ENCODE measurements at places on chromosomes 7 and 10.

DNA sequence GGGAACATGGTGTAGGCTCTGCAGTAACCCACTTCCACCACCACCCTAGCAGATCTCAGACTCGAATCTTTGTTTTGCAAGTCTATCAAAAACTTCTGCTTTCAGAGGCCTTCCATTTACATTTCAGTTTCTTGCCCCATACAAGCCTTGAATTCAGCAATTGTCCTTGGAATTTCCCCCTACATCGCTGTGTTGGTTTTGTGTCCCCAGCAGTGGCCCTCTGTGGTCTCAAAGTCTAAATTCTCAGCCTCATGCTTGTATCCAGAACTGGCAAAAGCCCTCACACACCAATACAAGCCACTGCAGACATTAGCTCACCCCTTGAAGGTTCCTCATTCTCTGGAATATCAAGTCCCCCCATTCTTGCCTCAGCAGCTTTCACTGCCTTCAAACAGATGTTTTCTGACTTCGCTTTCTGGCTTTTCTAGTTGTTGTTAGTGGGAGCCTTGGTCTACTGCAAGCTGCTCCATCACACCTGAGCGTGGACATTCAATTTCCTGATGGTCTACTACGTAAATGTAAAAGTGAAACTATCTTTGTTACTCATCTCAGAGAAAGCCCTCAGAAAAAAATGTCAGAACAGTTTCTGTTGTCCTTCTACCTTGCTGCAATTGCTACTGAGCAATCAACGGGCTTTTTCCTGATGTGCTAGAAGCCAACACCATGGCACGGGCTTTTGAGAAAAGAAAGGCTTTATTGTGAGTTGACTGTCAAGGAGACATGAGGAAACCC lies 1.8 kb upstream of the NUB1 start:
- DNase-seq, result no peak

GRCh38 chr10:23368816-23369640 lies 24.4 kb upstream of the C10orf67 start:
- no peak for DNase-seq

DNA sequence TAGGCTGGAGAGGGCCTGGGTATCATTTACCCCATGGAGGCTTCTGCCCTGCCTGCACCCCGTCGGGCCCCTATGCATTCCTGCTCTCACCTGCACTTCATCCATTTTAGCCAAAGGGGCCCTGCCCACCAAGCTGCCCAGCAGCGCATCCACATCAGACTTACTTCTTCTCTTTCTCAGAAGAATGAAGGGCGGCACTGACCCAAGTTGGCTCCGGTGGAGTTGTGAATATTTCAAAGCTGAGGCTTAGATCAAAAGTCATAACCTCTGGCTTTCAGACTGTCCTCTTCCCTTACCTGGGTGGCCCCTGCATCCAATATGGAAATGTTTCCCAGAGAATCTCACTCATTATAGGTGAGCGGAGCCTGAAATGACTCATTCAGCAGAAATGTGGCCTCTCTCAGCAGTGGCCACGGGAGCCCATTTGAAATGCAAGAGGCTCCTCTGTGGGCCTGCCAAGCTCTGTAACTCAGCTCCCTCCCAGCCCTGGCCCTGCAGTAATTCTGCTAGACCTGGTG lies 117.6 kb upstream of the TCF7L2 start:
- DNase-seq, result no peak

GRCh38 chr7:55641273-55641691 lies 69.0 kb upstream of the VOPP1 start:
- DNase-seq, result peak; percentile 20

GRCh38 chr10:24722131-24722675 lies 1.5 kb downstream of the ARHGAP21 start:
- DNase-seq, result no peak

DNA sequence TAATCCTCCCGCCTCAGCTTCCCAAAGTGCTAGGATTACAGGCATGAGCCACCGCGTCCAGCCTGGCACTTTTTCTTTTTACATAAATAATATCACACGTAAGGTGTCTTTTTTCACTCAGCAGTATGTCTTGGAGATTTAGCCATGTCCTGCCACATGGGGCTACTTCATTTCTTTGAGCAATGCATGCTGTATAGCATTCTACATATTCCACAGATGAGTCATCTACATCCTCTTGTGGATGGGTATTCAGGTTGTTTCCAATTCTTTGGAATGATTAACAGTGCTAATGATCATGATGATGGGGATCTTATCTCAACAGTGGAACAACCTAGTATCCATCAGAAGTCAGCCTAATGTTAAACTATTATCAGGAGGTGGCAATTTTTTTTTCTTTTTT lies 50.8 kb downstream of the ZNF503 start:
- DNase-seq, result peak; percentile 67

- DNase-seq, result no peak
Measured at GRCh38 chr7:17118412-17118811, 180.0 kb upstream of the AHR start.
